ENCODE measurements at places on chromosomes 2 and 18. TPM values are rescaled to one million over a fixed set of nuclear protein-coding genes. Genes with fewer than 3 reads are reported as not detected.

The ZNF236 gene
- 9.1 TPM for total RNA-seq

The EGR4 gene
- 0.04 TPM for total RNA-seq

The DHX57 gene
- 16.3 TPM for total RNA-seq

The CD207 gene
- total RNA-seq, result not detected

The AQP12A gene
- not detected for total RNA-seq

The GCKR gene
- total RNA-seq, result 0.07 TPM

The POTEI gene
- total RNA-seq, result 0.07 TPM

The KCNK3 gene
- total RNA-seq, result 0.11 TPM

The STON1 gene
- 9.0 TPM for total RNA-seq

The SH3RF3 gene
- total RNA-seq, result 1.0 TPM

The POTEE gene
- 0.28 TPM for total RNA-seq

All from H7 (cell line).